Activated CD4-positive, alpha-beta T cell treated with anti-CD3 and anti-CD28 coated beads for 48 hours (primary cell): ENCODE measurements at places on chromosomes 11 and 22.

GRCh38 chr22:27416511-27417420, 384.8 kb downstream of the MN1 start:
- DNase-seq: no peak

DNA sequence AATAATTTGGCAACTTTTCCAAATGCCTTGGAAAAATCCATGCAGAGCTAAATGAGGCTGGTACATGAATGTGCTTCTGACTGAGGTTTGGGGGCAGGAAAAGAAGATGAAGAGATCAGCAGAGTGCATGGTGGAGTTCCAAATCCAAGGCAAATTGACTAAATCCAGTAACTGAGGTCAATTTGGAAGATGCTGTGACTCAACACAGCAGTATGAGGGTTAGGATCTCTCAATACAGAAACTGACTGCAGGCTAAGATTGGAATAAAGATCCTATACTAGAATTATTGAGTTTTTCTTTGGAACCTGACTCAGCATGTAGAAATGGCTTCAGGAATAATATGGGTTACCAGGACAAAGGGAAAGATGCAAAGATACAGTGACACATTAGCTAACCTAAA, 99.3 kb upstream of the FAT3 start:
- DNase-seq: no peak

GRCh38 chr11:85685820-85686459, at the start of gene CCDC89:
Gene CCDC89, minus strand, starts transcription at chr11:85686195. Its CDS starts 65 bp downstream, at chr11:85686130.
- no peak for DNase-seq

- DNase-seq: no peak
These were observed 137.0 kb downstream of the ATG16L2 start for GRCh38 chr11:72951193-72951592.

DNA sequence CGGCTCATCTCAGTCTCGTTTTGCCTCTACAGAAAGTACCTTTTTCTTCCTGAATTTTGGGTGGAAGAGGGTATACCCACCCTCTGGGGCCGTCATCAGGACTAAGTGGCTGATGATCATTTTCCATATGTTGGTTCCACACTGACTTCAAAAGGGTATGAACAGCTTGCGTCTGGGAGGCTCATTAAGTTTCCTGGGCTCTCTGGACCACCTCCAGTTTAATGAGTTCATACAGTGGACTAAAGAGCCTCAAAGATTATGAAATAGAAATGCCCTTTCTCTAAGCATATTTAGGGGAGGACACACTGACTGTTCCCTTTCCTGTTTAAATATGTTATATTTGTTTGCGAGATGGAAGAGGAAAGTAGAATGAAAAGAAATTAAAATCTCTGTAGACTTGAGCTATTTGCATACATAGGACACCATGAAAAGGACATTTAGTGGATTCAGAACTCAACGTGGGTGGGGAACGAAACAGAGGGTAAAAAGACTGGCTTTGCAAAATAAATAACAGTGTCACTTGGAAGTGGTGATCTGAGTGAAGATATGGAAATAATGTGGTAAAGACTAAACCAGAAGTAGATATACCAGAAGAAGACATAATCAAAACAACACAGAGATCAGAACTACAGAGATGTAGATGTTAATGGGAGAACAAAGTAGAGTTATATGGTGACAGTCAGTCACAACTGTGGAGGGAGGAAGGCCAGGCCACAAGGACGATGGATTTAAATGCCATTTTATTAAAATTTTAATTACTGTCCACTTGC, 18.7 kb downstream of the LDLRAD3 start:
- DNase-seq: no peak

GRCh38 chr11:14148653-14149273, 186.2 kb downstream of the SPON1 start:
- DNase-seq: no peak

- DNase-seq: no peak
These were observed 953.2 kb downstream of the OPCML start for GRCh38 chr11:132579136-132579535.
